Umbilical cord (tissue), 2 donors: ENCODE measurements at places on chromosomes 7 and 10. TPM values are rescaled to one million over a fixed set of nuclear protein-coding genes. Genes with fewer than 3 reads are reported as not detected.

Gene MCM10
- 1.2 TPM for total RNA-seq

Gene GAD2
- 2.2 TPM for total RNA-seq

Gene ABCB4
- total RNA-seq, result 30.6 TPM

Gene ZSCAN25
- total RNA-seq, result 10.6 TPM

Gene PRLHR
- 1.4 TPM for total RNA-seq

Gene TACC2
- 10.6 TPM for total RNA-seq

Gene ACTL6B
- total RNA-seq, result not detected

Gene SNCG
- 5.3 TPM for total RNA-seq

Gene GJD4
- total RNA-seq, result 0.48 TPM

Gene FAM25G
- total RNA-seq, result not detected

Gene TFPI2
- total RNA-seq, result 27.7 TPM

Gene PTPN20
- 11.1 TPM for total RNA-seq

Gene LBX1
- 0.24 TPM for total RNA-seq

Gene KCNH2
- 25.3 TPM for total RNA-seq

Gene BBIP1
- total RNA-seq, result 26.7 TPM

Gene ELFN1
- 0.96 TPM for total RNA-seq

Gene SDHAF3
- total RNA-seq, result 25.0 TPM

Gene NPY4R
- not detected for total RNA-seq

Gene ATOH7
- total RNA-seq, result not detected

Gene CCDC172
- total RNA-seq, result 2.9 TPM

Gene LAMB1
- total RNA-seq, result 491 TPM

Gene SSC4D
- total RNA-seq, result not detected

Gene CASTOR2
- 5.8 TPM for total RNA-seq

Gene ANKRD61
- total RNA-seq, result not detected

Gene PPP1R17
- total RNA-seq, result 0.96 TPM

Gene GARIN1A
- 0.72 TPM for total RNA-seq

Gene BEND7
- total RNA-seq, result 7.5 TPM

Gene RAB19
- not detected for total RNA-seq

Gene TMEM254
- 7.2 TPM for total RNA-seq

Gene RARRES2
- total RNA-seq, result 62.1 TPM

Gene ACBD7
- 1.9 TPM for total RNA-seq

Gene MICALL2
- 13.5 TPM for total RNA-seq

Gene CFAP70
- total RNA-seq, result 6.5 TPM

Gene ERCC6
- 31.8 TPM for total RNA-seq

Gene CRTAC1
- 2.2 TPM for total RNA-seq

Gene TBXAS1
- total RNA-seq, result 19.3 TPM

Gene LRRC4
- 2.6 TPM for total RNA-seq

Gene FRAT1
- 4.1 TPM for total RNA-seq

Gene ZNF853
- total RNA-seq, result 21.9 TPM

Gene PAX4
- 2.9 TPM for total RNA-seq

Gene TMEM236
- total RNA-seq, result 1.2 TPM

Gene NPFFR1
- 1.2 TPM for total RNA-seq
